ENCODE measurements at places on chromosomes 13 and 19. TPM values are rescaled to one million over a fixed set of nuclear protein-coding genes. Genes with fewer than 3 reads are reported as not detected.

CEACAM8 gene
- not detected for total RNA-seq

SERPINE3 gene
- not detected for total RNA-seq

FAM124A gene
- 2.1 TPM for total RNA-seq

SHANK1 gene
- total RNA-seq = 0.16 TPM

ZNF761 gene
- 7.1 TPM for total RNA-seq

CYP2A7 gene
- total RNA-seq = not detected

FBXO27 gene
- 6.0 TPM for total RNA-seq

SIGLEC8 gene
- not detected for total RNA-seq

CD209 gene
- total RNA-seq = not detected

DAPK3 gene
- total RNA-seq = 52.6 TPM

USHBP1 gene
- not detected for total RNA-seq

EXOC3L2 gene
- 1.3 TPM for total RNA-seq

NLRP5 gene
- not detected for total RNA-seq

ZNF726 gene
- total RNA-seq = 0.77 TPM

ACER1 gene
- not detected for total RNA-seq

KANK3 gene
- 4.5 TPM for total RNA-seq

EPS8L1 gene
- total RNA-seq = 4.9 TPM

DENND1C gene
- total RNA-seq = 0.56 TPM

PRMT1 gene
- total RNA-seq = 436 TPM

TMEM59L gene
- total RNA-seq = 6.3 TPM

CEACAM6 gene
- 30.9 TPM for total RNA-seq

ATP4A gene
- total RNA-seq = not detected

DPY19L3 gene
- 14.9 TPM for total RNA-seq

KLK2 gene
- not detected for total RNA-seq

OR7C1 gene
- total RNA-seq = not detected

COL4A1 gene
- 95.5 TPM for total RNA-seq

CILP2 gene
- total RNA-seq = 0.15 TPM

PNMA8B gene
- not detected for total RNA-seq

JSRP1 gene
- total RNA-seq = 1.3 TPM

BEST2 gene
- not detected for total RNA-seq

SAMD4B gene
- 173 TPM for total RNA-seq

EDNRB gene
- total RNA-seq = not detected

GDF15 gene
- total RNA-seq = 62.6 TPM

ZNF446 gene
- 14.6 TPM for total RNA-seq

ISYNA1 gene
- 37.1 TPM for total RNA-seq

NLRP12 gene
- total RNA-seq = not detected

ZNF665 gene
- not detected for total RNA-seq

SPRY2 gene
- 12.2 TPM for total RNA-seq

CEACAM1 gene
- total RNA-seq = 1.4 TPM

Data from A549 treated with DMSO at 1 μM for 4 hours (cell line).